ENCODE measurements at places on chromosomes 3 and 15. TPM values are rescaled to one million over a fixed set of nuclear protein-coding genes. Genes with fewer than 3 reads are reported as not detected.

- H3K36me3 ChIP-seq, result peaks cover 97% of the 10 kb centered on the region
- H3K4me3 ChIP-seq, result no peak overlapping the region
- no peak overlapping the region for H3K27ac ChIP-seq
- no peaks in the 10 kb centered on the region for H3K27me3 ChIP-seq
These were observed 11.4 kb downstream of the EIF4G1 start for GRCh38 chr3:184325715-184326369.

GRCh38 chr3:89032346-89033013, 74.9 kb upstream of the EPHA3 start:
- H3K4me3 ChIP-seq, result no peak overlapping the region
- no peaks in the 10 kb centered on the region for H3K36me3 ChIP-seq
- no peaks in the 10 kb centered on the region for H3K27me3 ChIP-seq
- no peak overlapping the region for H3K27ac ChIP-seq
- H3K4me1 ChIP-seq, result no peaks in the 10 kb centered on the region

Gene EPB42
- polyA plus RNA-seq, result 0.94 TPM

Gene ICE2
- polyA plus RNA-seq, result 49.4 TPM

Gene GTF2E1
- polyA plus RNA-seq, result 12.9 TPM

GRCh38 chr3:33179132-33179531, 39.5 kb downstream of the SUSD5 start:
- H3K27me3 ChIP-seq, result no peaks in the 10 kb centered on the region
- H3K4me1 ChIP-seq, result no peaks in the 10 kb centered on the region
- no peak overlapping the region for H3K27ac ChIP-seq
- H3K36me3 ChIP-seq, result no peaks in the 10 kb centered on the region

DNA sequence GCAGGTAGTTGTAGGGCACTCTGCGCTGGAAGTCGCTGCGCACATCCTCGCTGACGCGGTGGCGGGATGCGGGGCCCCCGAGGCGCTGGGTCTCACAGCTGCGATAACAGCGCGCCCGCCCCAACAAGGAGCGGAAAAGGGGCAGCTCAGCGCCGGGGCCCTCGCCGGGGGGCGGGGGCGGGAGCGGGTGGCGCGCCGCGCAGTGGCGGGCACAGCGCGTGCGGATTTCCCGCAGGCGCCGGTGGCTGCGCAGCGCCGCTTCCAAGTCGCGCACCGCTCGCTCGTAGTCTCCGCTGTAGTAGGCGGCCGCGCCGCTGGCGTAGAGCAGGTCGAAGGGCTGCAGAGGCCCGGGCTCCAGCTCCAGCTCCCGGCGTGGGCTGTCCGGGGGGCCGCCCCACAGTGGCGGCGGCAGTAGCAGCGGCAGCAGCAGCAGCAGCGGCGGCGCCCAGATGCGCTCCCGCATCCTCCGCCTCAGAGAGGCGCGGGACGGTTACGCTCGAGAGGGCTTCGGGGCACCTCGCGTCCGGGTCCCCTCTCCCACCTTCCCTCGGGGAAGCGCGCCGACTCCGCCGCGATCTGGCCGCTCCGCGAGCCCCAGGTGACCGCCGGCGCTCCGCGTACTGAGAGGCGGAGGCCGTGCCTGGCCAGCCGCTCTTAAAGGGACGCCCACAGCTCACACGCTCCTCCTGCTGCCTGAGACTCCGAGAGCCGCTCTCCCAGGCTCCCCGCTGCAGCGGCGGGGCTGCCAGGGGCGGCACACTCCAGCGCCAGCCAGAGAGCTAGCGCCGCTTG, at the start of gene P3H2:
P3H2 (minus strand) TSS at position 629 of the 792 bp plus-strand sequence; CDS start at position 463, 166 bp downstream.
- peak within 1 kb of the TSS; percentile 92 for H3K4me3 ChIP-seq
- DNase-seq, result peak; percentile 96
- no peaks in the 10 kb centered on the region for H3K36me3 ChIP-seq
- peaks cover 17% of the 10 kb centered on the region for H3K4me1 ChIP-seq
- no peaks in the 10 kb centered on the region for H3K27me3 ChIP-seq

- H3K4me1 ChIP-seq, result no peaks in the 10 kb centered on the region
- no peak overlapping the region for H3K27ac ChIP-seq
- no peak for DNase-seq
- H3K36me3 ChIP-seq, result no peaks in the 10 kb centered on the region
- H3K4me3 ChIP-seq, result no peak overlapping the region
- H3K27me3 ChIP-seq, result peaks cover 15% of the 10 kb centered on the region
These were observed 40.0 kb upstream of the TOPBP1 start for GRCh38 chr3:133701435-133702358.

All from cardiac muscle cell (in vitro differentiated cells and primary cell).